ENCODE measurements at places on chromosomes 7 and 10.
A peak's percentile ranks its signal among the peaks of the same experiment; 100 is the strongest.

DNA sequence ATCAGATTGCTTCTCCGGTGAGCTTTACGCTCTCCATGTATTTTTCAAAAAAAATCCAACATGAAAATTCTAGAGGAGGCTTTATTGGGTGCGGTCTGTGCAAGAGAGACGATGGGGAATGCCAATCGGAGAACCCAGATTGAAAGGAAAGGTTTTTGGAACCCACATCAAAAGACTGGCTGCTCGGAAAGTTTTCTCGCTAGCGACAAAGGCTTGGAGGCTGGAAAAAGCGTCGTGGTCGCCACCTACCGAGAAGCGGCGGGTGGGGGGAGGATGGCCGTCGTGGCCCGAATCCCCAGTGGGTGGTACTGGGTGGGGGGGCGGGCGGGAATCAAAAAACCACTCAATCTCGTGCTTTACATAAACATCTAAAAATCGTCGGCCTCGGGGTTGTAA is 1.1 kb upstream of the GTF2I start:
- peak; percentile 40 for DNase-seq

DNA sequence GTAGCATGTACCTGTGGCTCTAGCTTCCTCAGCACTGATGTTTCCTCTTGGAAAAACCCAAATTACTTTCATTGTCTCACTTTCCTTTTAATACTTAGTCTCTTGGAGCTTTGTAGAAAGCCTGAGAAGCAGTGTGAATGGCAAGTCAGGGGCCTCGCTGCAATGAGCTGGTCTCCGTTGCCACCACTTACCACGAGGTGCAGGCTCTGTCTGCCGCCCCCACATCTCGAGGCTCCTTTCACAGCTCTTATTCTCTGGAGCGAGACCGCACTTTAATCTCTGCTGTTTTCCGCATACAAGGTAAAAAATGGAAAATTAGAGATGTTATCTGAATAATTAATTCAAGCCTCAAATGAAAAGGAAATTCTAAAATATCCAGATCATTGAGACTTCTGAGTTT is 186.2 kb downstream of the HECW1 start:
- DNase-seq = no peak

DNA sequence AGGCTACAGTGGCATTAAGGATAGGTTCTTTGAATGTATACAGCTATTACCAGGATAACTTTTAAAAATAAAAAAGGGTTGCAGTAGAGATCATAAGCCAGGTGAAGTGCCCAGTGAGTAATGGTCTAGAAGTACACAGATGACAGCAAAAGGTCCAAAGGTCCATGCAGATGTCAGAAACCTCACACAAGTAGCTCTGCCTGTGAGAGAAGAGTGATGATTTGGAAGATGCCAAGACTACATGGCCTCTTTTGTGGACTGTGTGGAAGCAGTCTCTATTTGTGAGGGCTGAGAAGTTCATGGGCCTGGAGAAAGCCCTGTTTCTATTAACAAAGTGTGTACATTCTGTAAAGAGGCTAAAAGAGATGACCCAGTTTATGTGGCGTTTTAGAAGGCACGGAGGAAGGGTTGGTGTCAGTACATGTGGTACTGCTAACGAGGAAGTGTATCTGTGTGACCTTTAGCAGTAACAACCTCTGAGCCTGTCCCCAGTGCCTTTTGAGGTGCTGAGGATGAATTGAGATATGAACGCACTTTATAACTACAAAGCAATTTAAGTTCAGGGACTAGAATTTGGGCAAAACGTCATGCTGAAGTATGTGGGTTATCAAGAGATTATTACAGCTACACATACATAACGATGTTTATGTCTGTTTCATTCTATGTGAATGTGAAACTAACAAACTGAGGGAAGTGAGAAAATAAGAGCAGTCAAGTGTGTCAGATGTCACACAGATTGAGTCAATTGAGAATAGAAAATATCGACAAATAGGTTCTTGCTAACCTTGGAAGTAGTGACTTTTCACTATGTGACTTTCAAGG is 7.6 kb downstream of the CYCS start:
- no peak for DNase-seq

- DNase-seq = no peak
Measured at GRCh38 chr10:93254180-93254853, 180.6 kb downstream of the CYP26A1 start.

- no peak for DNase-seq
Measured at GRCh38 chr10:131621784-131622624, 278.8 kb upstream of the PPP2R2D start.

GRCh38 chr10:125633517-125633999 is 49.4 kb downstream of the TEX36 start:
- no peak for DNase-seq

DNA sequence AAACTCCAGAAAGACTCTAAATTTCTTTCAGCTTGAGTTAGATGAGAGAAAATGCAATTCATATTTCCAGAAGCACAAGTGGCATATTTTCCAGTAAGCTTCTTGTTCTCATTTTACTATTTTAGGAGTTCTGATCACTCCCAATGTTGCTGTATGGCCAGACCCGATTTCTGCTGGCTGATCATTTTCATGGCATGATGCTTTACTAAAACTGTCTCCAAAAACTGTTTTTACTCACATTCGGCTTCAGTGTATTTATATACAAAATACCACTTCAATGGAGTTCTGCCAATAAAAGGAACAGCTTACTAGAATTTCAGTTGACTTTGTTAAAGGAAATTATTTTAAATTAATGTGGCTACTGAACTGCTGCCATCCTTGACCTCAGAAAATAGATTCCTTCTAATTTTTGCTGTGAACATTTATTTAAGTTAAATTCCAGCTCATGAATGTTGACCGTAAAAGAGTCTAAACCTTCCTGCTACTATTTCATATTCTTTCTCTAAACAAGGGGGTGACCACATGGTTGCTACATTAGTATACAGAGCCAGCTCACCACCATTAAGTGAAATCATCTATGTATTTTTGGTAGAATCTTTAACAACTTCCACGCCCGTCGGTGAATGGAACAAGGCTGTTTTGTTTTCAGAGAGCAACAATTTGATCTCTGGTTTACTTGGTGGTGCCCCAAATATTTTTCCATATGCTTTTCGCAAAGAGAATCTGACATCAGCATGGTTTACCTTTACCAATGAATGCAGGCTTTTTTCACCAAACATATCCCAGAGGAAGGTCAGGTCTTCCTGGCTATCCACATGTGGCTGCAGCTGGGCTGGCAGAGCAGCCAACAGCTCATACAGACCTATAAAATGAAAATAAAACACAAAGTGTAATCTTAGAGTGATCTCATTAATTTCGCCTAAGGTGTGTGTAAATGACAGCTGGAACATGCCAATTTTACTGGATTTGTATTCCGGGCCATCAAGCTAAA is 101.2 kb downstream of the MPP7 start:
- no peak for DNase-seq
